ENCODE measurements at places on chromosomes 3 and 15.
A peak's percentile ranks its signal among the peaks of the same experiment; 100 is the strongest.

DNA sequence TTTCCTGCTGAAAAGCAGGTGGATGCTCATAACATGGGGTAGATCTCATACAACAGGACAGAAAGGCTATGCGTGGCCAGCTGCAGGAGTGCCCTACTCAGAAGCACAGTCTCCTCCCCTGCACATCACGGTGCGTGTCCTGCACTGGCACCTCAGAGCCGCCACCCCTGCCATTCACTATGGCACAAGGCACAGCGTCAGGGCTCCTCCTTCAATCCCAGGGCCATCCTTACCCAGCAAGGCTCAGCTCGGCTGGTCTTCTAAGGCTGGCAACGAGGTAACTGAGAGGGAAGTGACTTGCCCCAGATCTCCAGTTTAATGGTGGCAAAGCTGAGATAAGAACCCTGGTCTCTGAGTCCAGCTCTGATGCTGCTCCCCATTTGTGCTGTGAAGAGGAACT lies 97.1 kb downstream of the CPN2 start:
- DNase-seq: no peak

- DNase-seq: no peak
Observed at GRCh38 chr15:56616551-56616950, 116.8 kb downstream of the ZNF280D start.

DNA sequence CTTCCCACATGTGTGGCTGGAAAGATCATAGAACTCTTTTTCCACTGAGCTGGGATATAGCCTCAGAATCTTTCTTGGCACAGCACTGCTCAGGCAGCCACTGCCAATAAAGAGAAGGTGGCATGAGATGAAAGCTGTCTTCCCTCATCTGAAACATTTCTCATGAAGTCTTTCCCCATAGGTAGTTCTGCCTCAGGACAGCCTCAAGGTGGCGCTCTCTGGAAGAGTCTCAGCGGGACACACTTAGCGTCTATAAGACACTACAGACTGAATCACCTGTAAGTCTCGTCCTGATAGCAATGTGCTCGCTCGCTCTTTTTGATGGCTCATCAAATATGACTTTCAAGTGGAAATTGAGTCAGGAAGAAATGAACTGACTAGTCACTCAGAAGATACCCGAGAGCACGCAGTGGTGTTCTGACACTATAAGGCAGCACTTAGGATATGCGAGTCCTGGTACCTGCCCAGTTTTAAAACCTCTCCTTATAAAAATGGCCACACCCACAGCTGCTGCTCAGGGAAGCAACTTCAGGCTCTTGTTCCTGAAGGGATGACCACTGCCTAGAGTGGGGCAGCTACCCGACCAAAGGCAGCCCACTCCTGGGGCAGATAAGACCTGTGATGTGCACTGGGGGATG lies 269.5 kb downstream of the SUCLG2 start:
- peak; percentile 44 for DNase-seq

DNA sequence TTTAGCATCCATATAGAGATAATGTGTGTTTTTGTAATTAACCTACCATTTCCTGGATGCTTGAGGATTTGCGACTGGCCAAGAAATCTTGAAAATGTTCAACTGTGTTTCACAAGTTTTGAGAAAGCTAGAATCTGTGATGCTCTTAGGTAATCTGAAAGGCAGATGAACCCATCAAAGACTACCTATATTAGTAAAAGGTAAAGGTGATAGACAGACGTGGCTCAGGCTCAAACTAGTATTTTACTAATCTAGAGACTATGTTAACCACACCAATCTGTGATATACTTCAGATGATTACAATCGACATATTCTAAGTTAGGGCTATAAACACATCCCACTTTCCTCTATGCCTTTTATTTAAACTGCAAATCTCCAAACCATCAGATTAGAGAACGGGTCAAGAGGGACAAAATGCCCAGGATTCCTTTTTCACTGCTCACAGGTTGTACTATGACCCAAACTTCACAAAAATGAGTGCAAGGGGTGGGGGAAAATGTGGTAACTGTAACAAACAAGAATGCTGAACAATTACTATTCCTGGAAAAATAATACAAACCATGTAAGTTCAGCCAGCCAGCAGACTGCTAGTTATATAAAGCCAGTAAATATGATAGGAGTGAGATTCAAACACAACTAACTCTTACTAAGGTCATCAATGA lies 295.1 kb downstream of the FOXP1 start:
- no peak for DNase-seq

- DNase-seq: no peak
Observed at GRCh38 chr3:71488391-71488809, 95.1 kb downstream of the FOXP1 start.

DNA sequence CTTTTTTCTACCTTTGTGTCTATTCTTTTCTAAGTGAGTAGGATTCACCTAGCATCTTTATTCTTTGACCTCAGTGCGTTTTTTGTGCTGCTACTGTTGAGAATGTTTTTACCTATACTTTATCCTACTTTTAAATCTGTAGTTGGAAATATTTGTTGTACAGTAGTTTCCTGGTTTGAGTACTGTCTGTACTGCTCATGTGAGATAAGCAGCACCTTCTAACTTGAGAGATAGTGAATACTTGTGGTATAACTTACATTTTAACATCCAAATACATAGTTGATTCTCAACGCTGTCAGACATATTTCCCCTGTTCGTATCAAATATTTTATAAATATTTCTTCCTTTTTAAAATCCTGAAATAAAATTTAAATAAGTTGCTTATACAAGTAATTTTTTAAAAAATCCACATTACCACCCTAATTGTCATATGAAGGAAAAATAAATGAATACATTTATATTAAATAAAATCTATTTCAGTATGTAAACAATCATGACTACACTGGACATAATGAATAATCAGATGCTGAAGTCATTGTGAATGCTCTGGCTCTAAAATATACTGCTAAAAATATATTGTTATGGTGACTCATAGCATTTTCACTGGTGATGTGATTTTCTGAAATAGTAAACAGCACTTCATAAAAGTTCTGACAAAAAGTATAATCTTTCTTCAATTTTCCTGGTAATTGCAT lies 17.4 kb downstream of the ATP11B start:
- DNase-seq: no peak

GRCh38 chr3:139676632-139677387 lies 962 bp downstream of the NMNAT3 start:
- no peak for DNase-seq

DNA sequence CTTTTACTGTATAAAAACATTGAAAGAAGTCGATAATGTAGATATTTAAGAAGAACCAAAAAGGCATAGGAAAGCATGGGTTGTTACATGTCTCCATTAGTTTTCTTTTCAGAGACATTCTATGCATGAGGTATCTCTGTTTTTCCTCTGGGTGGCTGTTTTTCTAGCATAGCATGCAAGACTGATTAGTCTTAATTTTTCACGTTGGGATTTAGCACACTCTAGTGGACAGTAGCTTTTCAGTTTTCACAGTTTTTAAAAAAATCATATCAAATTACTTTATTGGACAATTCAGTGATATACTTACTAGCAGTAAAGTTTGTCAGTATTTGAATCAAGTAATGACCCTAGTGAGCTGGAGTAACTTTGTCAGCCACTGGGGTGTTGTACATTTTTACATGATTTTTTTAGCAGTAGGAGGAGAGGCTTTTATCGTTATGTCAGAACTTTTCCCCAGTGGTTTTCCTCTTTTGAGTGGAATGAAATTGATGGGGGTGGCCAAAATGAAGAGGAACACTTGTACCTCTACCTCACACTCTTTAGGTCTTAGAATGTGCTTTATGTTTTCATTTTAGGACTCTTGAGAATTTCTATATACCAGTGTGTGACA lies 57.2 kb downstream of the SEC22A start:
- DNase-seq: peak; percentile 64

GRCh38 chr3:118171236-118171852 lies 863.3 kb downstream of the IGSF11 start:
- no peak for DNase-seq

- no peak for DNase-seq
Observed at GRCh38 chr3:189355481-189356201, 183.9 kb downstream of the TPRG1 start.

GRCh38 chr3:186526256-186526606 lies 17.9 kb downstream of the CRYGS start:
- DNase-seq: no peak

- DNase-seq: peak; percentile 52
Observed at GRCh38 chr3:194058189-194058571, 77.8 kb upstream of the HES1 start.

- no peak for DNase-seq
Observed at GRCh38 chr15:92670621-92671020, 15.0 kb upstream of the FAM174B start.

DNA sequence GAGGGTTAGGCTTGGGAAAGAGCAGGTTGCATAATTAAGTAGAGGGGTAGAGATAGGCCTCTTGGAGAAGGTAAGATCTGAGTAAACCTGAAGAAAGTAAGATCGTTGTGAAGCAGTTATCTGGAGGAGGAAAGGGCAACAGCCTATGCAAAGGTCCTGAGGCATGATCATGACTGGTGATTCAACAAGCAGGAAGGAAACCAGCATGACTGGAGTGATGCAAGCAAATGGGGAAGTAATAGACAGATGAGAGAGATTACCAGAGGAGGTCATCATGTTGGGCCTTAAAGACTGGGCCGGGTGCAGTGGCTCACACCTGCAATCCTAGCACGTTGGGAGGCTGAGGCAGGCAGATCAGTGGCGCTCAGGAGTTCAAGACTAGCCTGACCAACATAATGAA lies 360.2 kb downstream of the EPHB1 start:
- DNase-seq: no peak

DNA sequence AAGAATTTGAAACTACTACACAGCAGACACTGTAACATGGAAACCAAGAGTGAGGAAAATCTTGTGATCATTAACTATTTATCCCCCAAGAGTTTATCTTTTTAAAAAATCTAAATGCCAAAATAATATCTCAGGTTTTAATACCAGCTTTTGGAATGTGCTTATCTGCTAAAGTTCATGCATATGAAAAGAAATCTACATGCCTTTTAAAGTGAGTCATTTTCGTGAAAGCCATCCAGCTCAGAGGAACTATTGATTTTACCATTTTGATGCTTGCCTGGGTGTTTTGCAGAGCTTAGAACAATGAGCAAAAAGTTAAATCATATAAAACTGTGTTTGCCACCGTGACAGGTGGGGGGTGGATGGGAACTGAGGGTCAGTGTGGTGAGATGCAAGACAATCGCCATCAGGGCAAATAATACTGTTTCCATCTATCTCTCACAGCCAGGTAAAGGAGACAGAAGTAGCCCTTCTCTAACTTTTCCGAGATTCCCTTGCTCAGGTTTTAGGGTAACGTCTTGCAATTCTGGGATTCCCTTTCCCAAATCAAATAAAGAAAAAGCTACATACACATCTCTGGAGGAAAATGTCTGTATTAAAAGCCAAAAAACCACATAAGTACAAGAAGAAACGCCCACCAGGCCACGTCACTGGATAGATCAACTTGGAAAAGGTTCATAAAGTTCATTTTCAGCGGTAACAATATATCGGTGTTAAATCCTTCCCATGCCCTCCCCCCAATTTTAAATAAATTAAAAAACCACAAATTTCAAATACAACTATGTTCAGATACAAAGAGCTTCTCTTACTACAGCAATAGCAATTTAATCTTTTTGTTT lies 2.0 kb downstream of the TMEM158 start:
- DNase-seq: no peak

GRCh38 chr3:30686799-30687198 lies 80.4 kb downstream of the TGFBR2 start:
- DNase-seq: no peak

DNA sequence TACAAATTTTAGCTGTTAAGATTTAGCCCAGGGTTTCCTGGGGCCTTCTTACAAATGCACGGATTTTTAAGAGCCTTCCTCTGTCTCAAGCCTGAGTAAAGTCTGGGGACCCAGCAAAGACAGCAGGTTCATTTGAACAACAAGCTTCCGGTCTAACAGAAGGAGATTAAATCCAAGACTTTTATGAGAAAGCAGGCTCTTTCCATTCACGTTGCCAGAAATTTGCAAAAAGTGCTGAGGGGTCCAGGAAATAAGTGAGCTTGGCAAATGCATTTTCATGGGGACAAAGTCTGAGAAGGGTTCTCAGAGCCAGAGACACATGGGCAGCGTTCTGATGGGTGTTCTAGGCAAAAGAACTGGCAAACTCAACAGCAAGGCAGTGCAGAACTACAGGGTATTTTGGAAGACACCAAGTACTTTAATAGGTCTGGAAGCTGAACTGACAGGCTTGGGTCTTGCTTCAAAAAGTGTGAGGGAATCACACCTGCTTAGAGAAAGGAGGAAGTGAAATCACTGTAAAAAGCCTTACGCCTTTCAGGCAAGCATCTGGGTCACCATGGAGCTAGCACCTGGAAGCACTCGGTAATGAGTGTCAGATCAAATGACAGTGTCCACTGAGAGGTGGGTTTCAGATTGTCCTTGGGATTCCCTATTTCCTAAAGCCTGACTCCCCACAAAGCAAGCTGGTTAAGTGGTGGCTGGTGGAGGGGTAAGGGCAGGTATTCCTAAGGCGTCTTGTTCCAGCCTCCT lies 115.8 kb upstream of the ARHGEF3 start:
- DNase-seq: no peak

GRCh38 chr3:186978712-186979111 lies 48.4 kb downstream of the ST6GAL1 start:
- DNase-seq: no peak

GRCh38 chr15:39908186-39908585 lies 11.9 kb downstream of the GPR176 start:
- DNase-seq: peak; percentile 42

- DNase-seq: no peak
Observed at GRCh38 chr3:193029800-193030199, 112.1 kb upstream of the MB21D2 start.

DNA sequence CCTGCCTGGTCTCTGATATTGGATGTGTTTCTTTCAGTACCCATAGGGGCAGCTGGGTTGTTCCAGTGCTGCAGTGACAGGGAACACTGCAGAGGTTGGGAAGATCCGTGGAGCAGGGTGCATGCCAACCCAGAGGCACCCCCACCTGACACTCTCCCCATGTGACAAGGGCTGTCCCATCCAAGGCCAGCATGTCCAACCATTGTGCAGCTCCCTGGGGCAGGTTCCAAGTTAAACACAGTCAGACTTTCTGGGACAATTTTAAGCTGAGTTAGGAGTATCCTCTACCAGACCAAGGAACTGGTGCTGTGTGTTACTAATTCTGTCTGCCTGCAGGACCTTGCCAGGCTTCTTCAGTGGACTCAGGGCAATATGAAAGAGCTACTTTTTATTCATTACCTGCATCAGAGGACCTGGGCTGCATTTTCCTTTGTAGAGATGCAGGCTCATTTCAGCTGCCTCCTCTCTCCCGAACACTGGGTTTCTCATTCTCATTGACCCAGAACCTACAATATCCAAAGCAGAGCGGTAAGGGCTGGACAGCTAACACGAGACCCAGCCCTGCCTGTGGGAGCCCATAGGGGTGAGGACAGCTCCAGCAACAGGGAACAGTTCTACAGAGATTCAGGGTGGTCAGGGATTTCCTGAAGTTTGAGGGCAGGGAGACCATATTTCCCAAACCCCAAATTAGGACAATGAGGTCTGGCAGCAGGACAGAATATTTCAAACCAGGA lies 72.7 kb downstream of the SPSB4 start:
- DNase-seq: no peak
